ENCODE measurements at places on chromosomes 11 and 22.

- DNase-seq = no peak
Measured at GRCh38 chr11:133906746-133907145, 50.0 kb downstream of the IGSF9B start.

DNA sequence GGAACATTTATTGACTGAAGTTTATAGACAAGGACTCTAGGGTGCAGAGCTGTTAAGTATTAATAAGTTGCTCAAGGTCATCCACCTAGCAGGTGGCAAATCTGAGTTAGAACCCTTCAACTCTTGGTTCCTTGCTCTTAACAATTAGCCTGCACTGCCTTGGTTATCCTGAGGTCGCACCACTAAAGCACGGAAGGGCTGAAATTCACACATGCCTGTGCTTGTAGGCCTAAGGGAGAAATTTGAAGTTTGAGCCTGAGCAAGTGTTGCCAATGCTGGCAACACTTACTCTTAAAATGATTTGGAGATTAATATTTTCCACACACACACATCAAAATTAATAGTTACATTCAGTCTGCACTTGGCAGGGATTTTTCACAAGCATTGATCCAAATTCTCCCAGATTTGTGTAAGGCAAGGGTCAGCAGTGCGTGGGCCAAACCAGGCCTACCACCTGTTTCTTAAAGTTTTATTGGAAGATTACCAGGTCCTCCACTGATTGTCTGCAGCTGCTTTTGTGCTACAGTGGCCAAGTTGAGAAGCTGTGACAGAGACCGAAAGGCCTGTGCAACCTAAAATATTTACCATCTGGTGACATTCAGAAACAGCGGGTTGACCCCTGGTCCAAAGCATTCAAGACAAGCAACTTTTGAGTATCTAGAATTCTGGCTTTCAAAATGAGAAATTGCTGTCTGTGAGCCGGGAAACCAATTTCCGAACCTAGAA lies 16.3 kb downstream of the APOL5 start:
- no peak for DNase-seq

- DNase-seq = no peak
Measured at GRCh38 chr22:49573109-49573765, 254.4 kb downstream of the BRD1 start.

DNA sequence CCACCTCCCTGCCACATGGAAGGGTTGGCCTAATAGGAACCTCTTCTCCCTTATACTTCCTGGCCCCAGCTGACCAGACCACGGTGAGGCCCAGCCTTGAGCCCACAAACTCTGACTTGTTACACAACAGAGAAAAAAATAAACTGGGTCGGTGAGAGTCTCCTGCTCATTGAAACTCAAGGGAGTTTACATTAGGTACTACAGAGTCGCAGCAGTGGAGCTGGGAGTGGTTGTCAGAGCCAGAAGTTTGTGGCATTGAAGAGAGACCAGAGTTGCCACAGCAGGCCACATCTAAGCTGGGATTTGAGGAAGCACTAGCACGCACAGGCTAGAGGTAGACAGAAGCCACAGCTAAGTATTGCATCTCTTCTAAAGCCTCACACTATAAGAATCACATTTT lies 296.2 kb downstream of the DDX10 start:
- DNase-seq = no peak

DNA sequence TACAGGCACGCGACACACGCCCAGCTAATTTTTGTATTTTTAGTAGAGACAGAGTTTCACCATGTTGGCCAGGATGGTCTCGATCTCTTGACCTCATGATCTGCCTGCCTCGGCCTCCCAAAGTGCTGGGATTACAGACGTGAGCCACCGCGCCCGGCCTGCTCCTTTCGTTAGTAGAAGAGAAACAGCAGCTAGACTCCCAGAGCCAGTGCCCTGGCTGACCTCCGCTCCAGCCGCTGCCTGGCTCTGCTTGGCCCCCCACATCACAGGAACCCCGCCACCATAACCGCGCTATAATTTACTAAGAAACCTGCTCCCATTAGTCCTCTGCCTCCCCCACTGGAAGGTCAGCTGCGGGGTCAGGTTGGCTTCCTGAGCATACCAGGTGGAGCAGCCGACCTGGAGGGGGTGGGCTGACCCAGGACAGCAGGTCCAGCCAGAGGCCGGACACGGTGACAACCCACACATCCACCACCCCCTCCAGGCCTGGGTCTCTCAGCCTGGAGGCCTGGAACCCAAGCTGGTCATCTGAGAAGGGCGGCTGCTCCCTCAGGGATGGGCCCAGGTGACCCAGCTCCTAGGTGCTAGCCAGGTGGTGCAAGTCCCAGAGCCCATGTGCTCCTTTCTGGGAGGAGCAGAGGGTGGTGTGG lies 7.5 kb upstream of the POLDIP3 start:
- no peak for DNase-seq
